Stimulated activated CD4-positive, alpha-beta T cell treated with anti-CD3 and anti-CD28 coated beads, Interleukin-1b, Interleukin-23, amount 100 ng/mL, for 1 hour (primary cell): ENCODE measurements at places on chromosomes 6 and 20.

GRCh38 chr20:46350201-46350985 lies 42.1 kb upstream of the CDH22 start:
- no peak for DNase-seq

GRCh38 chr20:3382836-3383235 lies 24.6 kb downstream of the DNAAF9 start:
- DNase-seq = no peak

GRCh38 chr6:98295515-98296175 lies 538.7 kb upstream of the POU3F2 start:
- no peak for DNase-seq

DNA sequence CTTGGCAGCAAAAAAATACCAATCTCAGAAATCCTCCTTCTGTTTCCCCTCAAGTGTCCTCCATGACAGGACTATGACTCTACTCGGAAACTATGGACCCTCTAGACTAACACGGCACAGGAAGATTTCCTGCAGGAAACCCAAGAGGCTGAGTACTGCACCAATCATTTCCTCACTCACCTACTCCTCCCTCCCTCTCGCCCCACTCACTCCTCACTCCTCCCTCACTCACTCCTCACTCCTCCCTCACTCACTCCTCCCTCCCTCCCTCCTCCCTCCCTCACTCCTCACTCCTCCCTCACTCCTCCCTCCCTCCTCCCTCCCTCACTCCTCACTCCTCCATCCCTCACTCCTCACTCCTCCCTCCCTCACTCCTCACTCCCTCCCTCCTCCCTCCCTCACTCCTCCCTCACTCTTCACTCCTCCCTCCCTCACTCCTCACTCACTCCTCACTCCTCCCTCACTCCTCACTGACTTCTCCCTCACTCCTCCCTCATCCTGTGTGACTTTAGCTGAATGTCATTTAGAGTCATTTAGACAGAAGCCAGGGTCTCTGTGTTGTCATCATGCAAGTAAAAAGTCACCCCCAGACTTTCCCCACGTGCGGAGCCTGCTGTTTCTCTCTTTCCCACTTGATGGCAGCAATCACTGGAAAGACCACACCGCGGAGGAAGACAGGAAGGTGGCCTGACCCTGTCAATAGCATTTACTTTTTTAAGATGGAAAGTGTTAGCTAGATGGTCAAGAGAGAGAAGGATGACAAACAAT lies 226.8 kb upstream of the PDE10A start:
- no peak for DNase-seq

- DNase-seq = no peak
Observed at GRCh38 chr6:5846889-5847288, 159.8 kb downstream of the NRN1 start.

GRCh38 chr6:134627707-134628106 lies 309.8 kb upstream of the SGK1 start:
- no peak for DNase-seq

DNA sequence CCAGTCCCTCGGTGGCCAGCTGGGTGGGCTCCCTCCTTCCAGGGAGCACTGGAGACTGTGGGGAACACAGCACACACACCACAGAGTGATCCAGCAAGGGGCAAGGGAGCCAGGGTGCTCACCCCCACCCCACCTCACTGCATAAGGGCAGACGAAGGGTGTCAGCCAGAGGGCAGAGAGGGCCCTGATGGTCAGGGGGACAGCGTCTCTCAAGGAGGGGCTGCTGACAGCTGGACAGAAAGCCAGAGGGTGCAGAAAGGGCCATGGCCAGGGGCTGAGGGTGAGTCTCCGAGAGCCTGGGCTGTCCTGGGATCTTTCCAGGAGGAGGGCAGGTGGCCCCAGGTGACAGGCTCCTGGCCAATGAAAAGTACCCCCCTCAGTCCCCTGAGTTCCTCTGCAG lies 73.4 kb upstream of the PMEPA1 start:
- DNase-seq = no peak

GRCh38 chr6:84731401-84731800 lies 33.0 kb downstream of the TBX18 start:
- DNase-seq = no peak

- no peak for DNase-seq
Observed at GRCh38 chr6:113187661-113188060, 669.5 kb upstream of the MARCKS start.

GRCh38 chr6:8905757-8906156 lies 470.4 kb upstream of the SLC35B3 start:
- DNase-seq = no peak

DNA sequence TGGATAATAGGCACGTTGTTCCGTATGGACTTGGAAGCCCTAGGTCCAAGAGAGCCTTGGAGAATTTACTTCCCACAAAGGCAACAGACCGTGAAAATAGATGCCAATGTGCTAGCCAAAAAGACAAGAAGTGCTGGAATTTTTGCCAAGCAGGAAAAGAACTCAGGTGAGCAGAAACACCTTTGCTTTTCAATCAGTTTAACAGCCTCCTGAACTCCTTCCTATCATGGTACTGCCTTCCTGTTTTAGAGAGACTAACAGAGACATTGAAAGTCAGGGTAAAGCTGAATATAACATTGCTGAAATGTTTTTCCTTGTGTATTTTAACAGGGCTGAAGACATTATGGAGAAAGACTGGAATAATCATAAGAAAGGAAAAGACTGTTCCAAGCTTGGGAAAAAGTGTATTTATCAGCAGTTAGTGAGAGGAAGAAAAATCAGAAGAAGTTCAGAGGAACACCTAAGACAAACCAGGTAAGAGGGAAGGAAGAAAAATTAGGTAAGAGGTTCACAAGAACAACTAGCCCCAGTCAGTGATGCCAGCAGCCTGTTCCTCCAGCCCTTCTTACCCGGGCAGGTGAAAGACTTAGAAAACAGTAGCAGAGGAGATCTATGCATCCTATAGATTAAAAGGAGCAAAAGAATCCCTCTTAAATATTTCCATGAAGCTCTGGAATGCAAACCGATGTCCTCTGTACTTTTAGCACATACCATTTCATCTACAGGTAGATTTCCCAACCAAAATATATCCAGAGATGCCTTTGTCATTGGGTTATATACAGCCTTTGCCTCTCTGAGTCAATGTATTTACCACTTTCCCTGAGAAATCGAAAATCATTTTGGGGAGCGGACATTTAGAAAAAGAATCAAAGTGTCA lies 4.0 kb downstream of the EDN1 start:
- no peak for DNase-seq

GRCh38 chr6:41039060-41039998 lies at the start of gene UNC5CL:
UNC5CL (minus strand) TSS chr6:41039221; CDS start chr6:41035074, 4,147 bp downstream.
- peak; percentile 32 for DNase-seq

DNA sequence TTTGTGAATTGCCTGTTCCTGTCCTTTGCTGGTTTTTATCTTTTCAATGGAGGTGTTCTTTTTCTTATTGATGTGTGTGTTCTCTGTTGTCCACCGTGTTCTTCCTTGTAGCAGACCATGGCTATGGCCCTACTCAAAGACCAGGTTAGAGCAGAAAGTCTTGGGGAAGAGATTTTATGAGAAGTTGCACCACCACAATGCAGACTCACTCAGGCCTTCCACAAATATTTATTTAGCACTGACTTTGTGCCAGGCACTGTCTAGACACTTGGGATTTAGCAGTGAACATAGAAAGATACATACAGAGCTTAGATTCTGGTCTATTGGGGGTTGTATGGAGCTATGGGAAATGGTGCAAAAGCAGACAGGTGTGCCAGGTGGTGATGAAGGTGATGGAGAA lies 98.8 kb downstream of the DTD1 start:
- no peak for DNase-seq

- no peak for DNase-seq
Observed at GRCh38 chr6:124131779-124132178, 328.1 kb downstream of the NKAIN2 start.

DNA sequence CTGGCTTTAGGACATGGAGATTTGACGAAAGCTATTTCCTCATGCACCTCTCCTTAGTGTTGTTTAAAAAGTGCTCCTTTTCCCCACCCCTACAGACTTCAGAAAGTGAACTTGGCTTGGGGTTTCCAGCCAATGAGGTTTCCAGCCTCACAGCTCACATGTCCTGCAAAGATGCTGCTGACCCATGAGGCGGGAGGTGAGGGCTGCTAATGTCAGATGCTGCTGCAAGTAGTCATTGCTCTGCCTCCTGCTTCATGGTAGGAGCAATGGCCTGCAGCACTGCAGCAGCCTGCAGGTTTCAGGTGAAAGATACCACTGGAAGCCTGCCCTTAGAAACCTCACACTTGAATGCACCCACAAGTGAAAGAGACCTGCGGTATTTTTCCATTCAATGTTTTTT lies 112.8 kb downstream of the LAMP5 start:
- DNase-seq = no peak

DNA sequence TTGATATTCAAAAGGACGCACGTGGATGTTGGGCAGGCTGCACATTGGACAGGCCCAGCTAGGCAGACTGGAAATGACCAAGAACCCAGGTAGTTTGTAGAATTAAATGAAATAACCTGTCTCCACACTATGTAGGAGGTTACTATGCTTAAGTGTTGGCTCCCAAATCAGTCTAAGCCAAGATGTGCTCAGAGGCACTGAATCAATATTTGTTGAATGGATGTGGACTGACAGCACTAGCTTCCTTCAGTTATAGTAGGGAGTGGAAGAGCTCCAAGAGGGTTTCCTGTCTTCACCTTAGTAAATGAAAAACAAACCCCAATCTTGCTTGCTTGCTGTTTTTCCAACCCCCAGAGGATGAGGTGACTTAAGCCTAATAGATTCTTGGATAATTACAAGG lies 180.5 kb downstream of the JARID2 start:
- no peak for DNase-seq

DNA sequence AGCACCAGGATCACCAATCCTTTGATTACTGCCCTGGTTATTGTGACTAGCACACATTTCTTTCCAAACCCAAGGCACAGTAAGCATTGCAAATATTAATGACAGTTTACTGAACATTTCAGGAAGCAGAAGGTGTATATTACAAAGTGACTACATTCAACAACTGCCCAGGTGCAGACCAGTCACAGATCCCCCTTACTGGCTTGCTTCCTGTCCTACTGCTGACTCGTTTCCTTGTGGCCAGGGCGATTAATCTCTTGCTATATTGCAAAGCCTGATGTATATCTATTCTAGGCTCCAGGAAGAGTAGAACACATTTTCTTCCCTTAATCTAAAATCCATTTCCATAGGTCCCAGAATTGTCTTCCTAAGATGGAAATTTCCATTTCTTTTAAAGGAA lies 77.2 kb upstream of the EPHA7 start:
- DNase-seq = no peak

DNA sequence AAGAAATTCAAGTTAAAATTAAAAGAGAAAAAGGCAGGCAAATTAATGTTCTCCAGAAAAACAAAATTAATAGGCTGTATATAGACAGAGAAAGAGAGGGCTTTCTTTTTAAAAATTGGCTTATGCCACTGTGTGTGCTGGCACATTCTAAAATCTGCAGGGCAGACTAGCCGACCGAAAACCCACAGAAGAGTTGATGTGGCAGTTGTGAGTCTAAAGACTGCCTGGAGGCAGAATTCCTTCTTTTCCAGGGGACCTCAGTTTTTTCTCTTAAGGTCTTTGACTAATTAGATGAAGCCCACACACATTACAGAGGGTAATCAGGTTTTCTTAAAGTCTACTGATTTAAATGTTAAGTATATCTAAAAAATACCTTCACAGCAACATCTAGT lies 85.7 kb downstream of the GJA1 start:
- no peak for DNase-seq

DNA sequence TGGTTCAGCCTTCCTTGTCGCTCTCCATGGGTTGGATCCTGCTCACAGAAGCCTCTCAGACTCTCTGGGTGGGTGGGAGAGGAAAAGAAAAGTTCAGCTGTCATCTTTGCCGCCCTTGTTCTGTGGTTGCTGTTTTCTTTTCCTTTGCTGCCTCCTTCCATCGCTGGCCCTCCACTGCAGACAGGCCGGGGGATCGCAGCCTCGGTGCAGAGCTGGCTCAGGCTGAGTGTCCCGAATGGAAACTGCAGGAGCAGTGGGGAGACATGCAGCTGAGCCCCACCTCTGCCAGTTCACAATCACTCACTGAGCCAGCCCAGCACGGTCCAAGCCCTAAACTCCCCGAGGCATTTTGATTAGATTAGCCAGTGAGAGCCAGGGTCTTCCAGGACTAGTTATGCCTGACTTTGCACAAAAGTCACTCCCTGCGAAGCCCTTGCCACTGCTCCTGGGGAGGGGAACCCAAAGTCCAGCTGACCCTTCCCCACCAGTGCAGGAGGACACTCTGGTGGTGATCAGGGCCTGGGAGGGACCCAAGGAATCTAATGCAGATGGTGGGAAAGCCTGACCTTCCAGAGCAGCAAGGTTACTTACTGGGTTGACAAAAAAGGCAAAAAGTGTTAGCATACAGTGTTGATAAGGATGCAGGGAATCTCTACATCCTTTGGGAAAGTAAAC lies 14.0 kb downstream of the NRN1 start:
- DNase-seq = no peak

- DNase-seq = no peak
Observed at GRCh38 chr20:62015540-62016288, 50.0 kb downstream of the TAF4 start.

DNA sequence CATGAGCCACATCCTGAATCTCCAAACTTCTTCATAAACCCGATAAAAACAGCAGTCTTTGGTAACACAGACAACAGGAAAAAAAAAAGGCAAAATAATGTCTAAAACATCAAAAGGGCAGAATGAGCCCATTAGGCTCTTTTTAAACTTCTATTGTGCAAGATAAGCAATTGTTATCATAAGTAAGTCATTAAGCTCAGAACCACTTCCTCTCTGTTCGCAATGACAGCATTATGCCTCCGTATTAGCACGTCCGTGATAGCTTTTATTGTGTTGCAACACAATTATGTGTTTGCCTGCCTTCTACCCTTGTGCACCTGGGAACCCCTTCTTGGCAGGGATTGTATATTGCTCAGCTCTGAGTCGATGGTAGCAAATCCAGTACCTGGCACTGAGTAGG lies 147.1 kb downstream of the LRFN2 start:
- DNase-seq = no peak

GRCh38 chr20:54474046-54474445 lies 1.3 kb upstream of the DOK5 start:
- DNase-seq = no peak

- DNase-seq = no peak
Observed at GRCh38 chr6:112786801-112787200, 439.7 kb downstream of the RFPL4B start.

DNA sequence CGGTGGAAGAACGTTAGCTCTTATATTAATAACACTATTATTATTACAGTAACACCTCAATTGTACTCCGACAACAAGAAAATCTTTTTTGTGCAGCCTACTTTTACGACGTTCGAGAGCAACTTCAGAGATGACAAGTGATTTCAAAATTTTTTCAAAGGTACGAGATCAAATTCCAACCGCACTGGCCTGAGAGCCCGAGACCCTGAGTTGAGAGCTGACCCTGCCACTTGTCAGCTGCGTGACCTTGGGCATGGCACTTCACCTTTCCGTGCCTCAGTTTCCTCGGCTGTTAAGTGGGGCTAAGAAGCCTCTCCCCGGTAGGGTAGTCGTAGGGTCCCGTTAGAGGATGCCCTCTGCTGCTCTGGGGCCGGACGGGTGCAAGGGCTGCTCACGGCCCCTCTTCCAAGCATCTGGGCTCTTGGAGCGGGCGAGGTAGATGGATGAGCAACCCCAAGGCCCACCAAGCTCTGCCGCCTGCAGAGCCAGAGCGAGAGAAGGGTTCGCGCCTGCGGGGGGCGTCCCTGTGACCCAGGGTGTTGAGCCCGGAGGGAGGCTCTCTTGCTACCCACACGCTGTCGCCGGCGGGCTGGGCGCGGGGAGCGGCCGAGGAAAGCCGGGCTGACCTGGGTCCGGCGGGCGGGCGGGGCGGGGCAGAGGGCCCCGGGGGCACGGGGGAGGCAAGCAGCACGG lies 510 bp downstream of the NDRG3 start:
- DNase-seq = no peak

GRCh38 chr6:137339929-137340559 lies 120.9 kb upstream of the IFNGR1 start:
- DNase-seq = no peak

GRCh38 chr6:158569036-158569435 lies 9.1 kb downstream of the TMEM181 start:
- DNase-seq = no peak
